ENCODE measurements at places on chromosomes 2 and 18.

- DNase-seq = no peak
Observed at GRCh38 chr2:97982621-97983020, 13.1 kb downstream of the TMEM131 start.

GRCh38 chr18:48007955-48008701, 77.7 kb upstream of the SMAD2 start:
- DNase-seq = peak; percentile 38

- DNase-seq = no peak
Observed at GRCh38 chr18:13390196-13390595, 171.6 kb downstream of the LDLRAD4 start.

DNA sequence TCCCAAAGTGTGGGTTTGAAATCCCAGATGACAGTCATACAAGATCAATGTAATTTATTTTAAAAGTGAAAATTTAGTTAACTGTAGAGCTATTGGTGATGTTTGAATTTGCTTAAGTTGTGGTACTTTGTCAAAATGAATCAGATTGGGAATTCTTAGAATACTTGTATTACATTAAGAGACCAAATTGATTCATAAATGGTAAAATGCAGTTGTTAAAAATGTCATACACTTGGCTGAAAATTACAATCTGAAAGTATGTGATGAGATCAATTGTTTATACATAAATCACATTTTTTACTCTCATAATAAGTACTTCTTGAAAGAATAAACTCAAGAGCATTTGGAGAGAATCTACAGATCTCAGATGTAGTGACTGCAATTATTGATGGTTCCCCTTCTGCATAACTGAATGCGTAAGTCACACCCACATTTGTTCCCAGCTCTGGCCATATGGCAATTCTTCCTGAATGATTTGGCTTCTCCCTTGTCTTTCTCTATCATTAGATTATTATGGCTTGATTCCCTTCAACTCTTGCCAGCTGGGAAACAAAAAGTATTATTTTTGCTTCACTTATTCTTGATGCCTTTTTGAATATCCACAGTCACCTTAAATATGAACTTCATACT, 558.5 kb downstream of the CPS1 start:
- DNase-seq = peak; percentile 27

DNA sequence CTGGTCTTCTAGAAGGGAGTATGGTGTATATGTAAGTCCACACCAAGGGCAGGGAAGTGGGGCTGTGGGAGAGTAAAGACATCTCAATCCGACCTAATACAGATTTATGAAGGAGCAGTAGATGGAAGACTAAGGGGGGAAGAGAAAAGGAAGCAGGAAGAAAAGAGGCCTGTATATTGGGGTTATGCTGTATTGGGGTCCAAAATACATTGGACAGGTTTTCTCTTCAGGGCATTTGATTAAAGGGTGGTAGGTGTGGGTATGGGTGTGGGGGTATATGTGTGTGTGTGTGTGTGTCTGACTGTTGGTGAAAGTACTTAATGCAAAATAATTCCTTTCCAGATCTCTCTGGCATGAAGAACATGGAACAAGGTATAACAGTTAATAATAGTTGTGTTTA, 33.6 kb upstream of the SCYGR2 start:
- DNase-seq = no peak
